ENCODE measurements at places on chromosomes 12 and 14.

GRCh38 chr12:6233121-6233971 lies 33.1 kb downstream of the CD9 start:
- DNase-seq, result no peak

- no peak for DNase-seq
Measured at GRCh38 chr12:94415066-94415465, 44.6 kb downstream of the CEP83 start.

DNA sequence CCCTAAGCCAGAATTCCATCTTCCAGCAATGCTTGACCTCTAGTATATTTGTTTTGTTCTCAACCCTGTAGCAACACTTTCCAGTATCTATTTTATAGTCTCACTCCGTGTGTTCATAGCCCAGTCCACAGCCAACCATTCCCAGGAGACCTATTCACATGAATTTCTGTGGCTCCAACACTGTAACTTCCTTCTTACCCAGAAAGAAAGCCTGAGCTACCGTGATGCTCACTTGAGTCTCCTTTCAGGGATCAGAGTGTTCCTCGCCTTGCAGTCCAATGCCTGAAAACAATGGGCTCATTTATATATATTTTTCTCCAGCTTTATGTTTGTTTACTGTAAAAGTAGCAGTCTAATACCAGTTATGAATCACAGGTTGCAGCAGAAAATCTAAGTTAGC lies 645.0 kb upstream of the NOVA1 start:
- DNase-seq, result no peak

DNA sequence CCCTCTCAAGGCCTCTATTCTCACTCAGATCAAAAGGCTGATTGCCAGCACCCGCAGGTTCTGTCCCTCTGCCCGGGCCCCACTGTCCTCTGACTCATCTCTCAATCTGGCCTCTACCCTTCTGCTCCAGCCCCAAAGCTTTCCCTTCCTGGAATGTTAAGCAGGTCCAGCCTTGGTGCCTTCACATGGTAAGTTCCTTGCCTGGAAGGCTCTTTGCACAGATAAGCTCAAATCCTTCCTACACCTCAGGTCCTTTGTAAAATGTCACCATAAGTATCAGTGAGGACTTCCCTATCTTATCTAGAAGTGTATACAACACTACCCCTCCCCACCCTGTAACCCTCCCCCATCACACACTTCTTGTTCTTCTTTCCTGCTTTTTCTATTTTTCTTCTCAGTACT lies 22.2 kb downstream of the LPCAT3 start:
- peak; percentile 88 for DNase-seq

- DNase-seq, result peak; percentile 95
Measured at GRCh38 chr12:30795410-30796312, 40.9 kb upstream of the CAPRIN2 start.

DNA sequence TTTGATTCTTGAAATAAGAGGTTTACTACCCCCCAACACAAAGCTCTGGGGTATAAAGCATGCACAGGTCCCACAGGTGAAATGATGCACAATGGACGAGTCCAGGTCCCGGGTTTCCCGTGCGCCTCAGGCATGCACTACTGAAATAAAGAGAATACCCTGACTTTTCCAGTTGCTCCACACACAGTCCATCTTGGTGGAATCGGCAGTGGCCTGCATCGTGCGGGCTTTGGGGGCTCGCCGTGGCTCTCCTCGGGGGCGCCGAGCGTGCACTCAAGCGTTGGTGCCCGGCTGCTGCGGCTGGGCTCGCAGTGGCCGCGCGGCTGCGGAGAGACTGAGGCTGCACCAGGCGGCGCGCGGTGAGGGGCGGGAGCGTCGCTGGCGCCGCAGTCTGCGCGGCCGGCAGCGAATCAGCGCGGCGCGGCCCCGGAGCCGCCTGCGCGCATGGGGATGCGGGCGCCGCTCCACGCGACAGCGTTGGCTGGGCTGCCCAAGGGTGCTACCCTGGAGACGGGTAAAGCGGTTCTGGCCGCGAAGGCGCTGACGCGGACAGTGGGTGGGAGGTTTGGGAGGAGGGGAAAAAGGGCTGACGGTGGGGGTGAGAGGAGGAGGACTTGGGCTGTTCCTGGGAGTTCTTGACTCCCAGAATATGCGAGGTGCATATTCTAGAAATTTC lies 53.8 kb upstream of the CCDC175 start:
- DNase-seq, result peak; percentile 34

DNA sequence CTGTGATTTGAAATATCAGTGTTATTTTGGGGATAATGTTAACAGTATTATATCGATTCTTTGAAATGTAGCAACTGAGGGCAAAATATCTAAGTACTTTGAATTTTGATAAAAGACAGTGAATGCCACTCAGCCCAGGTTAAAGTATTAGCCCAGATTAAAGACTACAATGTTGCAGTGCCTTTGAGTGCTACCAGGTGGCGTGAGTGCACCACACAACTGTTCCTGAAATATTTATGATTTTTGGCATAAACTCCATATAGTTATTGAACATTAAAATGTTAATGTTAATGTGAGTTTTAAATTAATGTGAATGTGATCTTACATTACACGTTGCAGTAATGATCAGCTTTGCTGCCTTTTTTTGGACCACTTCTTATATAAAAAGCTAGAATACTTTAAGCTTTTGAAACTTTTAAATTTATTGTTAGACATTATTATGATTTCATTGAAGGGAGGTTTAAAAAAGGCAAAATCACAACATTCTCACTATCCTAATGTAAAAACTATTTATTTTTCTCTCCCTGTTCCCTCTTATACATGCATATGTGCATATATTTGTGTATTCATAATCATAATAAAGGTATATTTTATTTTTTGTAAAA lies 22.5 kb downstream of the MRPS35 start:
- peak; percentile 13 for DNase-seq

DNA sequence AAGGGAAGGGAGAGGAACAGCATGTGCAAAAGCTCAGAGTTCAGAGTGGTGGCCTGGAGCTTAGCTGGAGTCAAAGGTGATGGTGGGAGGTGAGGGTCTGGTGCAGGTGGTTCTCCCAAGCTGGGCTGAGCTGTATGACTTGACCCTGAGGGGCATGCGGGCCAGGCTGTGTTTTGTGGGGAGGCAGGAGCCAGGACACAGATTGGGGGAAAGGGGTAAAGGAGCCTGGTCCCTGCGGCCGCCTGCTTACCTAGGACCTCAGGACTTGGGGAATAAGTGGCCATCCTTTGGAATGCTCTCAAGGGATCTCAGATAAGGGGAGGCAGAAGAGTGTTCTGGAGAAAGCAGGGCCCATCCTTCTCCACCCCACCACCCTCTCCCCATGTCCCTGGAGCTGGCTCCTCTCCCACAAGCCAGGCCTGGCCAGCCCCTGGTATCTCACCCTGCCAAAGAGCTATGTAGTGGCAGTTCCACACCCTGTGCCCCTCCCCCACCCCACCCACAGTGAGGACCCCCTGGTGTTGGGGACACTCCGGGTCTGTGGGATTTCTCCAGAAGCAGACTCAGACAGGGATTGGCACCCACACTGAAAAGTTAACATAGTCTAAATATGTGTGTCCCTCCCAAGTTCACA lies 19.9 kb upstream of the CEP170B start:
- DNase-seq, result no peak

- no peak for DNase-seq
Measured at GRCh38 chr12:128864516-128865186, 11.4 kb downstream of the GLT1D1 start.

DNA sequence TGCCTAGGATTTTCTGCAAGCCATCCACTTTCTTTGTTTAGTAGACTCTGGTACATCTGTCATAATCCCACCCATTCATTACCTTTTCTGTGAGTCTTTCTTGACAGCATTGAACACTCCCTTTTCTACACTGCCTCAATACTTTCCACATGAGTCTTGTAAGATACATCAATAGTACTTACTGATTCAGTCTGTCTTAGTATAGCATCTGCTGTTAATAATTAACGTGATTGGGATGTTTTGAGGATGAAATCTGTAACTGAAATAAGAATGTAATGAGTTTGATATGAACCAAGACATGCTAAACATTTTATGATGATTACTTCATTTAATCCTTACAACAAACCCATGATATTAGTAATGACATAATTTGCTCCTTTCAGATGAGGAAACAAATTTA lies 196.2 kb upstream of the FOXG1 start:
- DNase-seq, result no peak

- no peak for DNase-seq
Measured at GRCh38 chr12:47762850-47763465, 4.3 kb upstream of the RAPGEF3 start.

- DNase-seq, result no peak
Measured at GRCh38 chr14:102201353-102201738, 61.6 kb downstream of the WDR20 start.

GRCh38 chr12:24328261-24328660 lies 378.8 kb upstream of the SOX5 start:
- DNase-seq, result no peak

GRCh38 chr12:49793620-49794019 lies 34.6 kb downstream of the NCKAP5L start:
- no peak for DNase-seq

DNA sequence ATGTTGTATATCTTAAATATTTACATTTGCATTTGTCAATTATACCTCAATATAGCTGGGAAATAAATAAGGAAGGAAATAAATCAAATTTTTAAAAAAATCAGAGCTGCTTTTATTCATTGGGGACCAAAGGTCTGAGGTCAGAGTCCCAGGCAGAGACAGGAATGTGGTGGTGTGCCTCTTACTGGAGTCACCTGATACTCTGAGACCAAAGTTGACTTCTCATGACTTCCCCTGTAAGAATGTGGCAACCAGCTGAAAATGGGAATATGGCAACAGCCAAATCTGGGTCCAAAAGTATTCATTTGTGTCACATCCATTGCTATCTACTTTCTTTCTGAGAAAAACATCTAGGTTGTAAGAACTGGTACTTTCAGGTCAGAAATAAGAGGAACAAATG lies 496.6 kb upstream of the TMPO start:
- DNase-seq, result no peak

DNA sequence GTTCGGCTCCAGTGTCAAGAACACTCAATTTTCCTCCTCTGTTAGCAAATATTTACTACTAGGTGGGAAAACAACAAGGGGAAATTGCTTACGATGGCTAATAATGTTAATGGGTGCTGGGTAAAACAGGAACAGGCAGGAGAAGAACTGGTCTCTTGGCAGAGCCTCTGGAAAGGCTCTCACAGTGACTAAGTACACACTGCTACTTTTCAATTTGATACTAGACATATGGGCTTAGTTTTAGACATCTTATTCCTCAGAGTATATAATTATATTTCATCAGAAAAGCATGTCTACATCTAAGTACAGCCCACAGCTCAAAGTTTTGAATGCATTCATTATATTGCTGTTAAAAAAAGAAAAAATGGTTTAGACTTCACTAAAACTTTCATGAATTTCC lies 65.4 kb upstream of the SAV1 start:
- DNase-seq, result no peak

DNA sequence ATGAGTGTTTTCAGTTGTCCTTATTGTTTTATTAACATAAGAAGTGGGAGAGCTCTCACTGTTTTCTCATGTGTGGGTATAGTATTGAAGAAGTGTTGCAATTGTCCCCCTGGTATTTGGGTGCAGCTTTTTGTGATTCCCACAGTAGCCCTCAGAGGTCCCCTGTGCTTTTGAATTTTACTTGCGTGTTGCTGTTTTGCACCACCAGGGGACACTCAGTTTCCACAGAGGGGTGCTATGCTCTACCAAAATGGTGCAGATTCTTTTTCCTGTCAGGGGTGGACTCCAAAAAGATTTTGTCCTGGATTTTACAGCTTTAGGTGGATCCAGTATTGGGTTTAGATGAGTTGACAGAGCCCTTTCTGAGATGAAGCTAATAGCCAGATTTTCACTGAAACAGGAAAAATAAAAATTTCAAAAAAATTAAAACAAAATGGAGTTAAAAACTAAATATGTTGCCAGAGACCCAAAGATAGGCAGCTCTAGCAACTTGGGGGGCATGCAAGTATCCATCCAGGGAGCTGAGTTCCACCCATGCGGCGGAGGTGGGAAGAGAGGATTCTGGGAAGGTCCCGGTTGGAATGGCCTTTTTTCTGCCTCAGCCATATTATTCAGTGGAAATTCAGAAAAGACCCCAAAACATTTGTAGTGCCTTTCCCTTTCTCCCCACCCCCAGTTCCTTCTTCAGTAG lies 50.2 kb downstream of the TTLL5 start:
- peak; percentile 79 for DNase-seq

DNA sequence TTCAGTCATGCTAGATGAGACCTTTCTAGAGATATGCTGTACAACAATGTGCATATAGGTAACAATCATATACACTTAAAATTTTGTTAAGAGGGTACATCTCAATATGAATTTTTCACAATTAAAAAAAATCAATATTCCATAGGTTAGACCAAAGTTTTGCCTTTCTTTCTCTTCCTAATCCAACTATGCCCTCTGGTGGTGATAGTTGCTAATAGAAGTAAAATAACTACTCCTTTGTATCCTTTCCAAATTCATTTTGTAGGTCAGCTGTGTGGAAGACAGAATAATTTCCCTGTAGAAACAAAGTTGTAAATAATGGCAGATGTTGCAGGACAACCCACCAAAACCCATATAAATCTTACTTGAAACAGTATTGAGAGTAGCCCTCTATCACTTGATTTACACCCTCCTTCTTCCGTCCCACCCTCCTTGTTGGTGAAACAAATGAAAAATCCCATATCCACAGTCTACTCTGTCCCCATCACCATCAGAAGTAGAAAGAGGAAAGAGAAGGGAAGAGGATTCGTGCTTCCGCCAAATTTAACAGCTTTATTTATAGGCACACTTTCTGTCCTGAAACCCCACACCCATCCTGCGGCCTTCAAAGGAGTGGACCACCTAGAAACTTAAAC lies 34.2 kb upstream of the KICS2 start:
- DNase-seq, result peak; percentile 57

- no peak for DNase-seq
Measured at GRCh38 chr12:58575256-58575655, 345.0 kb downstream of the LRIG3 start.

DNA sequence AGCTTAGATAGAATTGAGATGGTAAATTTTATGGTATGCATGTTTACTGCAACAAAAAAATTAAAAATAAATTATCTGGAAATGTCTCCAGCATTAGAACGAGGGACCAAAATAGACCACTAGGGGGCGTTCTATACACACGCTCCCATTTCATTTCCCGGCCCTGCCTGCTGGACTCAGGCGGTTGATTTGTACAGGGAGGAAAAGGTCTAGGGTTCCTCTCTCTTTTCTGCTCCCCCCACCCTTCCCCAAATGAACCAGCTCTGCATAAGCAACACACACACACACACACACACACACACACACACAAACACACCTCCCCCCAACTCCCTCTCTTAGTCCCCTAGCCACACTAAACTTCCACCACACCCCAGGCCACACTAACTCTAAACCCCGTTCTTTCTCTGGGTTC lies 7.8 kb upstream of the DTX1 start:
- peak; percentile 55 for DNase-seq

DNA sequence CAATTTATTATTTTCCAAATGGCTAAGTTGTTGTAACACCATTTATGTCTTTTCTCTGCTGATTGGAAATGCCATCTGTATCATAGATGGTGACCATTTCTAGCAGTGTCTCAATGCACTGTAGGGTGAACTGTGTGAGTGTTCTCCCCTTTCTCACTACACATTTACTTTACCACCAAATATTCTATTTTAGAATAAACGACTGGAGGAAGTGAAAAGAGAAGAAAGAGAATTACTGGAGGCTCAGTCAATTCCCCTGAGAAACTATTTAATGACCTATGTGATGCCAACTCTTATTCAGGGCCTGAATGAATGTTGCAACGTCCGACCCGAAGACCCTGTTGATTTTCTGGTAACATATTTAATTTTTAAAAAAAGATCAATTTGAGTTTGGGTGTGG lies 15.5 kb upstream of the PAPOLA start:
- no peak for DNase-seq

GRCh38 chr14:71465316-71465715 lies 466.9 kb upstream of the RGS6 start:
- no peak for DNase-seq
